PC-9 (cell line): ENCODE measurements at places on chromosomes 2 and 18. TPM values are rescaled to one million over a fixed set of nuclear protein-coding genes. Genes with fewer than 3 reads are reported as not detected.
A peak's percentile ranks its signal among the peaks of the same experiment; 100 is the strongest.

Gene ALPP
- 47.5 and 57.8 TPM in 2 replicates for total RNA-seq

Gene CACNB4
- total RNA-seq: 0.73 and 0.98 TPM in 2 replicates

Gene INHA
- 5.2 and 9.1 TPM in 2 replicates for total RNA-seq

Gene FBXO15
- 2.2 and 3.9 TPM in 2 replicates for total RNA-seq

Gene PROM2
- 129 and 147 TPM in 2 replicates for total RNA-seq

Gene NT5DC4
- 6.1 and 6.5 TPM in 2 replicates for total RNA-seq

Gene FAP
- not detected in 2 replicates for total RNA-seq

Gene CHRNG
- not detected in 2 replicates for total RNA-seq

Gene OXER1
- total RNA-seq: not detected in 2 replicates

Gene DHX57
- total RNA-seq: 20.8 and 28.1 TPM in 2 replicates

- peak; percentile 86 for DNase-seq
Measured at GRCh38 chr2:232901736-232902578, 31.9 kb downstream of the SNORC start.

- DNase-seq: no peak
Measured at GRCh38 chr2:112164876-112165275, 26.7 kb downstream of the FBLN7 start.

DNA sequence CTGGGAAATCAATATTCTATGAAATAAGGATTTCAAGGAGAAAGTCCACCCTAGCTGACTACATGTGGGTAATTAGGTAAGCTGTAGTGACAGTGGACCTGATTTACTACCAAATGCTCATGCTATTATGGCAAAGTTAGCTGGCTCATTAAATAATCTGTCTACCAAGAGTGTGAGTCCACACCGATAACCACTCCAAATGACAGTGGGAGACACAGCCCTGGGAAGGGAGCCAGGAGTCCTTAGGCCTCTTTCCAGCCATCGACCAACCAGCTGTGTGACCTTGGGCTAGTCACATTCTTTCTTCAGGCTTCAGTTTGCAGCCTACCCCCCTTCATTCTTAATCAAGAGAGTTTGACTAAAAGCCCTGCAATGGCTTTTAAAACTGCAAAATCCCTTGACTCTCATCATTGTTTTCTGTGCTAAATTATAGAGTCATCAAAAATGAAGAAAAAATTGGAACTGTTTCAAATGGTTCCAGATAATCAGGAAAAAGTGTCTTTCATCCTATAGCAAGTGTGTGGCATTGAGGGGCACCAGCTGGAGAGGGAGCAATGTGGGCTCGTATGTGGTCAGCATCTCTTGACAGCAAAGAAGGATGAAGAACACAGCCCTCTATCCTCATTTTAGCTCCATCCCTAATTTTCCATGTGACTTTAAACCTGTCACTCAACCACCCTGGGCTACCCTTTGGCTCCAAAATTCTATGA is 45.6 kb upstream of the SLC14A2 start:
- no peak for DNase-seq

GRCh38 chr2:47541848-47542450 is 139.0 kb downstream of the MSH2 start:
- DNase-seq: no peak

GRCh38 chr2:189175869-189176433 is 3.6 kb downstream of the COL5A2 start:
- DNase-seq: no peak

DNA sequence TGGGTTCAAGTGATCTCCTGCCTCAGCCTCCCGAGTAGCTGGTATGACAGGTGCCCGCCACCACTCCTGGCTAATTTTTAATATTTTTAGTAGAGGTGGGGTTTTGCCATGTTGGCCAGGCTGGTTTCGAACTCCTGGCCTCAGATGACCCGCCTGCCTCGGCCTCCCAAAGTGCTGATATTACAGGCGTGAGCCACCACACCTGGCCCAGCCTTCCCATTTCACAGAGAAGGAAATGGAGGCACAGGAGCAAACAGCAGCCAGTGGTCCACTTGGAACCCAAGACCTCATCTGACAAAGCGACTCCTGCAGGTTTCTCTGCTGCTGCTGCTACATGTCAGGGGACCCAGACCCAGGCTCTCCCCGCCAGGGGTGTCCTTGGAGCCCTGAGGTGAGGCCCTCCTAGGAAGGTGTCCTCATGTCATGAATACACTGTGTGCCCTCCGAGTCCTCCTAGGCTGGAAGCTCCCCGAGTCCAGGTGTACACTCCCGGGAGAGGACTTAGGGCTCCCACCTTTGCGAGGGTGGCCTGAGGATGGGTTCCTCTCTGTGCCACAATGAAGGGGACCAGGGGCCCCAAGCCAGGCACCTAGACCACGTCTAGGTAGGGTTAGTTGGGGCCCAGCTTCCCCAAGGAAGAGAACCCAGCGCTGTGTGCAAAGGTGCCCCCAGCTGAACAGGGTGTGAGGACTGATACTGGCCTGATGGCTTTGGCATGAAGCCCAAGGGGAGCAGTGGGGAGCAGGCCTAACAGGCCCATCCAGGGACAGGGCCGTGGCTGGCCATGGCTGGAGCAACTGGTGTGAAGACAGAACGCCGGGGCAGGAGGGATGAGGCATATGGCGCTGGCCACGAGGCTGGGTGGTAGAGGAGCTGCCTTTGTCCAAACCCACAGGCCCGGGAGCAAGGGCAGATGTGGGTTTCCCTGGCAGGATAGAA is 56.1 kb downstream of the HS6ST1 start:
- DNase-seq: no peak

GRCh38 chr2:115036818-115037217 is 594.4 kb downstream of the DPP10 start:
- DNase-seq: no peak

DNA sequence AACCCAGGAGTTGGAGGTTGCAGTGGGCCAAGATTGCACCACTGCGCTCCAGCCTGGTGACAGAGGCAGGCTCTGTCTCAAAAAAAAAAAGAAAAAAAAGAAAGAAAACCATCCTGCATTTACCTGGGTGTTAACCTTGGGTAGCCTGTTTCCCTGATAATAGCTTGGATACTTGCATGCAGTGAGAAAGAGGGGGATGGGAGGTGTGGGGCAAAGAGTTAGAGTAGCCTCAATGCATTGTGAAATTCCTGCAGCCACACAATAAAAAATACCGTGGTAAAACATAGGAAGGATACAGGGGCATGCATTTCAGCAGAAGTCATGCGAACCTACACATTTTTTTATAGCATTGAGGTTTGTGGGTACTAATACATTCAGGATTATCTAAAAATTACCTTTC is 76.6 kb upstream of the ZNF516 start:
- no peak for DNase-seq

GRCh38 chr2:132669908-132670495 is at the start of gene LYPD1:
TSS of gene LYPD1 (minus strand) at chr2:132670205. CDS start at chr2:132669932, 273 bp downstream.
- DNase-seq: no peak

DNA sequence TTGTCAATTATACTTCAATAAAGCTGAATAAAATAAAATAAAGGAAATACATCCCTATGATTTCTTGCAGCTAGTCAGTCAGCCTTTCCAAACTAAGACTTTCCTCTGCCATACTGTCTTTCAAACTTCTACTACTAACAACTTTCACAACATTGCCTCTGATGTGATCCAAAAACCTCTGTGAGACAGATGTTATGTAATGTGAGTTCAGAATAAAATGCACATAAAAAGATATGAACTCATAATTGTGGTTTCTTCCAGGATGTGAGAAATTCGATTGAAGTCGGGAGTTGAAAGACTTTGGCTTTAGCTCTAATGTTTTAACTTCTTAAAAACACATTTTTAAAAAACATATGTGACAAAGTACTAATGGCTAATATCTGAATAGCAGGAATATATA is 98.7 kb downstream of the PIGN start:
- DNase-seq: no peak

- DNase-seq: no peak
Measured at GRCh38 chr18:23377669-23378301, 75.3 kb upstream of the RIOK3 start.

- DNase-seq: no peak
Measured at GRCh38 chr2:20862850-20863249, 39.9 kb upstream of the LDAH start.

DNA sequence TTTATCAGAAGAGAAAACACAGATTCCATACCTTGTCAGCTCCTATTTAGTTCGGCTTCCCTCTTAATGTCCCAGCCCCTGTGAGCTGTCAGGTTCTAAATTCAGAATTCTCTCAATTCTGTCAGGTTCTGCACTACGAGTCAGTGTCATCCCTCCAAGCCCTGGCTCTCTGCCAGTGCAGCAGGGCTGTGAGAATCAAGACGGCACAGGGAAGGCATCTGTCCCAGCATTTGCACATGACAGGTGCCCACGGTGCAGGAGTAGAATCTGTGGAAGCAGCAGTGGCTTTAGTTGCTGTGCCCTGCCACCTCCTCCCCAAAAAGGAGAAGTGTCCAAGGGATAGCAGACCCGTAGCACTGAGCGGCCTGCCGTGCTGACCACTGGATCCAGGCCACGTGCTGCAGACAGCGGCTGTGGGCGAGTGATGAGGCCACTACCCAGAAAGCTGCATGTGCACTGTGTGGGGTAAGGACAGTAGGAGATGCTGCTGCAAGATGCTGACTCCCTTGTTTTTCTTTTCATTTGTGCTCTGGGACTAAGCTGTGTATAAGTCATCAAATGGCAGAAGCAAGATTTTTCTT is 12.8 kb downstream of the RBFA start:
- DNase-seq: no peak

DNA sequence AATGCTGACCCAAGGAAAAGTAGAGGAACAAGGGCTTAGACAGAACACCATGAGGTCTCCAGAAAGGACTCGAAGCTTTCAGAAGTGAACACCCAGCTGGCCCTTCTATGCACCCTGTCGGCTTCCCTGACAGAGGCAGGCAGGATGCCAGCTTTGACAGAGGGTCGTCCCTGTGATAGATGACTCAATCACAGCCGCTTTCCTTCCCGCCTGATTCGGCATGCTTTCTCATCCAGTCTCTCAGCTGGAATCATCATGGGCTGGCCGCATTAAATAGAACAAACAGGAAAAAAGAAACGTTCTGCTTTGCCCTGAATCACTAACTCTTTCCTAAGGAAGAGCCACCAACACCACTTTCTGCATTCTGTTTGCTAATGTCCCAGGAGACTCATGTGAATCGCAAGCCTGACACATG is 140.3 kb upstream of the RAB12 start:
- DNase-seq: no peak

GRCh38 chr2:238920601-238921001 is 72.7 kb downstream of the TWIST2 start:
- DNase-seq: no peak

GRCh38 chr2:150639383-150639782 is 151.9 kb upstream of the RND3 start:
- no peak for DNase-seq

DNA sequence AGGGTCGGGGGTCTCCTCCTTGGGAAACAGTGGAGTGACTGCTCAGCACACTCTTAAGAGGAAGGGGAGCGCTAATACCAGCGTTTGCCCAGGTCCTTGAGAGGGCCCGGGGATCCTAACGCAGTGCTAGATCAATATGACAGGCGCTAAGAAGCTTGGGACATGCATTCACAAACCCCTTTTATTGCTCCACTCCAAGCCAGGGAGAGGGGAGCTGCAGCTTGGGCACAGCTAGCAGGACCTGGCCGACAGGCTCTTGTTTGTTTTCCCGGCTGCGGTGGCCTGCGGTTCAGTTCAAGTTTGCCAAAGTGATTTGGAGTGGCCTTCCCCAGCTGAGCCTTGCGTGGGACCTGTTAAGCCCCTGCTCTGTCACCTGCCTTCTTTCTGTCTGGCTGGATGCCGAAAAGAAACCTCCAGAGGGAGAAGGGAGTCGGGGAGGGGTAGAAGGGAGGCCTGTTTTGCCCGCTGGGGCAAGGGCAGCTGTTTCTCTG is 152.1 kb downstream of the GLI2 start:
- no peak for DNase-seq

DNA sequence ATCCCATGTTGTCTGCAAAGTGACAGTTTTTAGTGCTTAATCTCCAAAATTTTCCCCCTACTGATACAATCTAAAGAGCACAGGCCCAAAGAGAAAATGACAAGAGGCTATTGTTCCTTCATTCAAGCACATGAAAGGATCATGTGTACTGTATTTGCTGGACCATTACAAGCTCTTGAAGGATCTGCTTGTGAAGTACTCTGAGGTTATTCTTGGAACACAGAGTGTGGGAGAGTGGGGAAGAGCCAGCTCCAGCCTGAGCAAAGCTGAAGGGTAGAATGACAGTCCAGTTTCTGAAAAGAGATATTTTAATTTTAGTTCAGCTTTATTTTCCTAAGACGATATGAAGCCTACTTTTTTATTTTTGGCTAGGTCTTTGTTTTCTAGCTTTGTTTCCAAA is 112.2 kb downstream of the GALNT3 start:
- DNase-seq: no peak

GRCh38 chr2:5236249-5236648 is 455.9 kb upstream of the SOX11 start:
- no peak for DNase-seq

- no peak for DNase-seq
Measured at GRCh38 chr2:85988175-85988913, 99.6 kb upstream of the ST3GAL5 start.

DNA sequence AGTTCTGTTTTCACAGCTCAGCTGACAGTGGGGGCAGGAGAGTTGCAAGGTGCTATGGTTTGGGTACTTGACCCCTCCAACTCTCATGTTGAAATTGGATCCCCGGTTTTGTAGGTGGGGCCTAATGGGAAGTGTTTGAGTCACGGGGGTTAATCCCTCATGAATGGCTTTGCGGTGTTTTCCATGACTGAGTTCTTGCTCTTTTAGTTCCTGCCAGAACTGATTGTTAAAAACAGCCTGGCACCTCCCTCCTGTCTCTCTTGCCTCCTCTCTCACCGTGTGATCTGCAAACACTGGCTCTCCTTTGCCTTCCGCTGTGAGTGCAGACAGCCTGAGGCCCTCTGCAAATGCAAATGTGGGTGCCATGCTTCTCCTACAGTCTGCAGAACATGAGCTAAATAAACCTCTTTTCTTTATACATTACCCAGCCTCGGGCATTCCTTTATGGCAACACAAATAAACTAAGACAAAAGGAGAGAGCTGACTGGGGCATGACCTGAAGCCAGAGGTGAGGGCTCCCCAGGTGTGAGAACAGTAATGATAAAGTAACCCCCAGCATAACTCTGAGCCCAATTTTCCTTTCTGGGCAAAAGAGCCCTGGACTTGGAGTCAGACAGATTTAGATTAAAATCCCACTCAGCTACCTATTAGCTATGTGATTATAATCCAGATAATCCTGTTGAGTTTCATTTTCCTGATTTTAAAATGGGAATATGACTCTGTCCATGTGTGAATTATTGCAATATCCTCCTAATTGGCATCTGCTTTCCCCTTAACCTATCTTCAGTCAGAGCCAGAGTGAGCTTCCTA is 64.9 kb upstream of the CAPN13 start:
- peak; percentile 31 for DNase-seq

DNA sequence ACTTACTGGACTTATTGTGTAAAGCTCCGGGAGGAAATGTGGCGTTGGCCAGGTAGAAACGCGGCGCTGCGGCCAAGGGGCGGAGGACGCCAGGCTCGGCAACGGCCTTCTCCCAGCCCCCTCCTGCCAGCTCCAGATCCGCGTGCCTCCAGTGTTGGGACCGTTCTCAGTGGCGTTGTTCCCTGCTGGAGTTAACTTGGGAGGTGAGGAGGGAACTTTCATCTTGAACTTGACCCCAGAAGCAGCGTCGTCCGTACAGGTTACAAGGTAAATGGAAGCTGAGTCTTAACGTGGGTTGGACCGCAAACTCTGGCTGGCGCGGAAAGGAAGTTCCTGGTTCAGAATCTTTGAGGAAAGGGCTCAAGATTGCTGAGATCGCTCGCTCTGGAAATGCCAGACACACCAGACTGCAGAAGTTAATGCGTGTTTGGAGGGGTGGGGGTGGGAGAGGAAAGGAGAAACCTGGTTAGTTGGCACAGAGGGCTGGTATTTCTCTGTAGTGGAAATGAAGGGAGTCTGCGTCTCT is 1.3 kb downstream of the TANC1 start:
- peak; percentile 21 for DNase-seq
